ENCODE measurements at places on chromosomes 16 and 17.

DNA sequence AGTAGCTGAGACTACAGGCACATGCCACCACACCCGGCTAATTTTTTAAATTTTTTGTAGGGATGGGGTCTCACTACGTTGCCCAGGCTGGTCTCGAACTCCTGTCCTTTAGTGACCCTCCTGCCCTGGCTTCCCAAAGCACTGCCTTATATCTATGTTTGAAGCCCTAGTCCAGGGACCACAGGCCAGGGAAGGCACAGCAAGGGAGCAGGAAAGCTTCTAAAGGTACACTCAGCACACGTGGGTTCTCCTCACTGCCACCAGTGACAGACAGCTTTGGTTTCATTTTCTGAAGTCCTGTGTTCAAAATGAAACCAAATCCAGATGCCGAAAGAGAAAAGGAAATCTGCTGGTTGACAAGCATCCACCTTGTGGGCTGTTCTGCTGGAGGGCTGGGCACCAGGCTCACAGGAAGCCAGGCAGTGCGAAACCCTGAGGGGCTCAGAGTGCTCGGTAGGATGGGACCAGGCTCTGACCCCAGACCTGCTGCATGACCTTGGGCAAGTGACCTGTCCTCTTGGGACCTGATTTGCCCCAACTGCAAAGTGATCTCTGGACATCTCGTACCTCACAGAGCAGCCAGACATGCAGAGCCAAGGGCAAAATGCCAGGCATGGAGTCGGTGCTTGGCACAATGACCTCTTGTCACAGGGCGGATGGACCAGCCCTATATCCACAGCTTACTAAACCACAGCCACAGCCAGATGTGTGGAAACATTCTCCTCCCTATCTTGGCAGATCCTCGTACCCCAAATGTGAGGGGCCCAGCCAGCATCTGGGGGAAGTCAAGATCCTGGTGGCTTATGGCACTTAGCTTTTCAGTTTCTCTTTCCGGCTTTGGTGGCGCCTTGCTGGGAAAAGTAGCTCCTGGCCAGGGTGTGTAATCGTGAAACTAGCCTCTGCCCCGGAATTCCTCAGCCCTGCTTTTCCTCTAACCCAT lies 2.8 kb upstream of the SOCS1 start:
- DNase-seq = no peak

DNA sequence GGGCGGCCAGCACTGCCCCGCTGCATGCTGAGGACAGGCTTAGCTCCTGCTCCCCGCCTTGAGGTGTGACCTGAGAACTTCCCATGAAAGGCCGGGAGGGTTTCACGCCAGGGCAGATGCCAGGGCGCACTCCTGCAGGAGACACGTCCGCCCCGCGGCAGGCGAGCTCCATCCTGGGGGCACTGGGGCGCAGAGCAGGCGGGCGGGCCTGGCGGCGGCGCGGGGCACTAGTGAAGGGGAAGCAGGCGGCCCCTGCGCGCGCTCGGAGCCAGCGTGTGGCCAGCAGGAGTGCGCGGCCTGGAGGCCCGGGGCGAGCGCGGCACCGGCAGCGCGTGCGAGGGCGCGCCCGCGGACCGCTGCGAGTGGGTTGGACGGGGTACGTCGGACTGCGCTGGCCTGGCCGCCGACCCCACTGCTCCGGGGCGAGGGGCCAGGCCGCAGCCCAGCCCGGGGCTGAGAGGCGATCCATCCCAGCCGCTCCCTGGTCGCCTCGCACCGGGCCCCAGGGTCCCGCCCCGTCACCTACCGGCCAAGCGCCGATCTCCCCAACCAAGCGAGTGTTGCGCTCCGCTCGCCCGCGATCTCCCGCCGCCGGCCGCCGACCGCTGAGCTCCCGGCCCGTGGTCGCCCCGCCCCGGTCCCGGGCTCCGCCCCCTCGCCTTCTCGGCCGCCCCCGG lies at the start of gene MAP3K14:
Gene MAP3K14, minus strand, starts transcription at position 587 of the 677 bp plus-strand sequence. CDS start 26,275 bp downstream, outside the sequence.
- DNase-seq = no peak

DNA sequence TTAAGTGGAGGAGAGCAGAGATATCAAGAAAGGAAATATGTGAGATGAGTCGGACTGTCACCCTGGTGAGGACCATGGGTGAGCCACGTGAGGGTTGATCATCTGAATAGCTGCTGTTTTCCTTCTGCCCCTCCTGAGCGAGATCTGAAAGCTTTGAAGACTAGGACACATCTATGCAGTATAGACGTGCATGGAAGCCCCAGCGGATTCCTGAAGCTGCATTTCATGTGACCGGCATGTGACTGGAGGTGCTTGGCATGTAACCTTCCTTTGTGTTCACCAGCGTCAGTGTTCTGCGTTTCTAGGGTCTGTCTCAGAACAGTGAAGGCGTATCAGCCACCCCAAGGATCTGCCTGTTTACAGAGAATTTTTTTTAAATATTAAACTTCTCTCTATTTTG lies 75.1 kb downstream of the MSI2 start:
- no peak for DNase-seq

DNA sequence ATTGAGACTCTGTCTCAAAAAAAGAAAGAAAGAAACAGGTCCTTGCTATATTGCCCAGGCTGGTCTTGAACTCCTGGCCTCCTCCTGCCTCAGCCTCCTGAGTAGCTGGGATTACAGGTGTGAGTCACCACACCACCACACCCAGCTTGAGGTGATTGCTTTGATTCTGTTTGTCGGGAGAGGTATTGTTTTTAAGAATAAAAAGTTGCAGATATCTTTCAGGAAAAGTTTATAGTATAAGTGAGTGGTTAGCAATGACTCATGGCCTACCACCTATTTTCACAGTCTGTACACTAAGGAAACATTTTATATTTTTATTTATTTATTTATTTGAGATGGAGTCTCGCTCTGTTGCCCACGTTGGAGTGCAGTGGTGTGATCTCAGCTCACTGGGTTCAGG lies 45.0 kb downstream of the RHOT1 start:
- no peak for DNase-seq
